ENCODE measurements at places on chromosomes 7 and 10.
A peak's percentile ranks its signal among the peaks of the same experiment; 100 is the strongest.

DNA sequence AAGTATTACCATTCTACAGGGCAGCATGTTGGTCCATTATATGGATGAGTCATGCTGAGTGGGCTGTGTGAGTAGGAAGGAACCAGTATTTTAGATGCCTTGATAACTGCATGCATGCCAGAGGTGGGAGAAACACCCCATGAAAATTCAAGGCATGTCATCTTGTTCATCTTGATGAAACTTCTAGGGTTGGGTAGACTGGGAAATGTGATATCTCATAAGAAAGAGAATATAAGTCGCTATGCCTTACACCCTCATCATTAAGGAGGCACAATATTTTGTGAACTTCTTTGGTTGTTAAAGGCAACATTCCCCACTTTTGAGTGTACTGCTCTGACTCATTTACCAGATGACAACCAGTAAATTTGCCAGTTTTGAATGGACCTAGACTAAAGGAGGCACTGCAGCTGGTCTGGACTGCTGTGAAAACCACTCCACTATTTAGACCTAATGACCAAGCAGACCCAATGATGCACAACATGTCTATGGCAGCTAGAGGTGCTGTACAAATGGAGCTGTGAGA, 48.0 kb downstream of the ZNF365 start:
- peak; percentile 63 for DNase-seq

DNA sequence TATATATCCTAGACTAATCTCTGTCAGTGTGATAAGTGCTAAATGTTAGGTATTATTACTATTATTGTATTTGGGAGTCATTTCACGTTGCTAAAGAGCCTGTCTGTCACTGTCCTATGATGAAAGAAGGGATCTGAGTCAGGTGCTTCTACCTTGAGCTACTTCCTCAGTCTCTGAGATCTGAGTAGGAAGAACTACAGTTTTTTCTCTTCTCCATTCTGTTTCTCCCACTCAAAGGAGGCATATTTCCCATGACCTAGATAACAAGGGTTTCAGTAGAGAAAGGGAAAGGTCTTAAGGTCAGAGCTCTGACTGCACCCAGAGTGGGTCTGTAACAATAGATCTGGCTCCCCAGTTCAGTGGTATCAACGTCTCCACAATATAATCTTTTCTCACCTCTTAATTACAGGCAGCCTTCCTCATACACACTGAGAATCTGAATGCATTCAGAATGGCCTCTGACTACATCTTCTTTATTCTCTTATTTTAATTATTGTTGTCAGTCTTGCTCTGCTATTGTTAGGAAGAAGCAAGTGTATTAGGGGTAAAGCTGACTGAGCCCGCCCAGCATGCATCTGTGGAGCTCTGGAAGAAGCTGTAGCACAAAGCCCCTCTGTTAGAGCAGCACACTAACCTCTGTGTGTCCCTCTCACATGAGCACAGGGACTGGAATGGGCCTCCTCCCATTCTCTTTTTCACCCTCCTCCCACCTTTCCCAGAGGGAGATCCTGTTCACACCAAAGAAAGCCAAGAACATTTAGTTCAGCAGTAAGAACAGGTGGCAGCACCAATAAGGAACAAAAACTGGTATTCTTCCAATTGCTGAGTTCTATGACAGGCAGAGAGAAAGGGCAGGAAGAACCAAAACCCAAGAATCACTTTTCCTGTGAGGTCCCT, 38.1 kb downstream of the USP54 start:
- DNase-seq: peak; percentile 76

GRCh38 chr7:139116999-139117398, 7.5 kb upstream of the ZC3HAV1 start:
- DNase-seq: no peak

GRCh38 chr7:6401536-6401935, 46.2 kb downstream of the DAGLB start:
- no peak for DNase-seq

DNA sequence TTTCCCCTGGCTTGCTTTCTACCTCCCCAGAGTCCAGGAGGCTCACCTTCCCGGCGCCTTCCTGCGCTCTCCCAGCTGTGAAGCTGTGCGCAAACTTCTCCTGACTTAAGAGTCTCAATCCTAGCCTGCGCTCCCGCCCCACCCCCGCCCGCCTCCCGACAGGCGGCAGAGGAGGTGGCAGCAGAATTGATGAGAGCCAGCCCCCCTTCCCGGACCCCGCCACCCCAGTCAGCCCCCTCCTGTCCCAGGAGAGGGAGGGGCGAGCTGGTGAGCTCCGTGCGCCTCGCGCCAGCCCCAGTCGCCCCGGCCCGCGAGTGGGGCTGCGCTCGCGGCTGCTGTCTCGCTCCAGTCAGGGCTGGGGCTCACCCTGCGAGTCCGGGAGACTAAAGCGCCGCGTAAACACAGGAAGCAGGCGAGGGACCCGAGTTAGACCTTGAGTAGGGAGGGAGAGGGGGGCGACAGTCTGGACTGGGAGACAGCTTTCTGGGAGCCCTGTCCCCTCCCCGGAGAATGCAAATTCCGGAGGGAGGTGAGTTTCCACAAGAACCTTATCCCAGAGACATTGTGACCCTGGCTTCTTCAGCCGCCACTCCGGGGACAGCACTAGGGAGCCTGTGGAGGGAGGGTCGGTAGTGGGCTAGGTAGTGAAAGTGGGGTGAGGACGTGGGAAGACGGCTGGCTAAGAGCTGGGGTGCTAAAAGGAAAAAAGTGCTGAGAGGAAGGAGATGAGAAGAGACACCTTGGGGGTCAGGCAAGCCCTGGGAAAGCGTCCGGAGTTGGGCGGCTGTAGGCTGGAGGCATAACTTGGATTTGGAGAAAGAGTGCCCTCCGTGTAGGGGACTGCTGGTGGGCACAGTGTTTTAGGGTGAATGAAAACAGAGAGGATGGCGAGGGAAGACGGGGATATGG, at the start of gene CALCR:
Gene CALCR (minus strand): TSS at position 79 of the 909 bp plus-strand sequence. CDS start 87,743 bp downstream, outside the sequence.
- DNase-seq: peak; percentile 79

GRCh38 chr10:73117976-73118743, 7.9 kb downstream of the NUDT13 start:
- peak; percentile 54 for DNase-seq

GRCh38 chr10:3949711-3950110, 164.7 kb upstream of the KLF6 start:
- no peak for DNase-seq

DNA sequence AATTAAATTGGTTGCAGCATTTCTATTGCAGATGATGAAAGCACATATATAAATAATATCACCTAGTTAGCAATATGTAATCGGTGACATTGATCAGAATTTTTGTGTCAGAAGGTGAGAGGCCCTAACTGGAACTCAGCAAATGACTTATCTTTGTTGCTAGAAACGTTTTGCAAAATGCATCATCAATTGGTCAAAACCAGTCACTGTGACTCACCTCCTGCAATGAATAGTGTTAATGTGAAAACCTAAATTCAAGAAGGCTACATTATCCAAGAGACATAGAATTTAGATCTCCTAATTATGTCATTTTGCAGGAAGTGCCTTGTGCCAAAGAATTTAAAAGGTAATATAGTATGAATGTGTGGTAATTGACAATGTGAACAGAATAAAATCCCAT, 9.8 kb upstream of the PNLIPRP3 start:
- no peak for DNase-seq

- peak; percentile 90 for DNase-seq
Observed at GRCh38 chr10:79066411-79067240, 2.1 kb upstream of the ZMIZ1 start.

Measured in islet precursor cell (in vitro differentiated cells).